SJCRH30 (cell line): ENCODE measurements at places on chromosomes 12 and 14.

DNA sequence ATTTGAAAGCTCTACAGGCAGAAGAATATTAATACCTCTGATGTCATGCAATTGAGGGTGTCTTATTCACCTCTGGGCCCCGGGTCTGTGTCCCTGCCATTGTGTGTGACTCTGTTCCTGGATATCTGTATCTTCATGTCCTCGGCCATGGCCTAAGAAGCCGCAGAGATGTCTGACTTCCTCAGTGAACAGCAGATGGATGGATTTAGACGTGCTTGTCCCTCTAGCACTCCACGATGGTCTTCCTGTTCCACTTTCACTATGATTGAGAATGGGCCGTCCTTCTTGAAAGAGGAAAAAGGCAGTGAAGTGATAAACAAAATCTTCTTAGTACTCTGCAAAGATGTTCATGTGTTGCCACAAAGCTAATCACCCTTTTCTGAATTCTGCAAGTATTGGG lies 217.4 kb downstream of the SLC41A2 start:
- DNase-seq, result no peak

GRCh38 chr12:71896205-71896882 lies 42.3 kb upstream of the TPH2 start:
- no peak for DNase-seq

GRCh38 chr14:85416771-85417170 lies 113.2 kb upstream of the FLRT2 start:
- DNase-seq, result peak; percentile 87

DNA sequence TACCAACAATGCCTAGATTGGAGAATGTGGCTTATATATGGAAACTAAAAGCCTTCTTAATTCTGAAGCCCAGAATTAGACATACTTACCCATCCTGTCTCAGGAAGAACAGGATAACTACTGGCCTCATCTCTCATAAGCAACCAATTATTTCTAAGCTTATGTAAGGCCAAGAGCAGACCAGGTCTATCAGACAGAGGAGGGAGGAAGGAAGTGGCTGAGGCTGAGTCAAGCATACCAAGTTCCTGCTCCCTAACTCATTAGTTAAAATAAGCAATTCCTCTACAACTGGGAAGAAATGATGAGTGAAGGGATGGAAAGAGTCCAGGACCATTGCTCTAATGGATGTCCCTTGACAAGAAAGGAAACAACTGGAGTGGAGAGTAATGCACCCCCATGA lies 27.0 kb upstream of the INSM2 start:
- no peak for DNase-seq

- DNase-seq, result no peak
These were observed 778 bp upstream of the C1R start for GRCh38 chr12:7092986-7093460.

- no peak for DNase-seq
These were observed 90.6 kb downstream of the ACSS3 start for GRCh38 chr12:81168445-81168844.

- DNase-seq, result no peak
These were observed 42.9 kb downstream of the ERH start for GRCh38 chr14:69355154-69355597.

DNA sequence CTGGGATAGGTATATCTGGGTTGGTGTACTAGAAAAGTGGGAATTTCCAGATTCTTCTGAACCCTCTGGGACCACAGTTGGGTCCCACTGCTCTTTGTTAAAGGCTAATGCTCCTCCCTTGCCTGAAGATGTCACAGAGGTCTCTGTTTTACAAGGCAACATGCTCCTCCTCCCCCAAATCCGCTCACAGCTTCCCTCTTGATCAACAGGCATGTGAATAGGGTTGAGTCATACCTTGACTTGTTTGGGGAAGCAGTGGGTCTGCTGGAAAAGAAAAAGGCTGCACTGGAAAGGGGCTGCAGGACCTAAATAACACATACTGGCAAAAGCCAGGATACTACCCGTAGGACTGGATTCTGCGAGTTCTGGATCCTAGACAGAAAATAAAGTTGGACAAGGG lies 165.4 kb upstream of the TMEM260 start:
- DNase-seq, result no peak

GRCh38 chr12:111405149-111405858 lies 419 bp upstream of the SH2B3 start:
- DNase-seq, result peak; percentile 98

GRCh38 chr12:122072031-122072970 lies 6.3 kb upstream of the MLXIP start:
- peak; percentile 96 for DNase-seq

GRCh38 chr12:83468988-83469908 lies 782.5 kb downstream of the TMTC2 start:
- no peak for DNase-seq

DNA sequence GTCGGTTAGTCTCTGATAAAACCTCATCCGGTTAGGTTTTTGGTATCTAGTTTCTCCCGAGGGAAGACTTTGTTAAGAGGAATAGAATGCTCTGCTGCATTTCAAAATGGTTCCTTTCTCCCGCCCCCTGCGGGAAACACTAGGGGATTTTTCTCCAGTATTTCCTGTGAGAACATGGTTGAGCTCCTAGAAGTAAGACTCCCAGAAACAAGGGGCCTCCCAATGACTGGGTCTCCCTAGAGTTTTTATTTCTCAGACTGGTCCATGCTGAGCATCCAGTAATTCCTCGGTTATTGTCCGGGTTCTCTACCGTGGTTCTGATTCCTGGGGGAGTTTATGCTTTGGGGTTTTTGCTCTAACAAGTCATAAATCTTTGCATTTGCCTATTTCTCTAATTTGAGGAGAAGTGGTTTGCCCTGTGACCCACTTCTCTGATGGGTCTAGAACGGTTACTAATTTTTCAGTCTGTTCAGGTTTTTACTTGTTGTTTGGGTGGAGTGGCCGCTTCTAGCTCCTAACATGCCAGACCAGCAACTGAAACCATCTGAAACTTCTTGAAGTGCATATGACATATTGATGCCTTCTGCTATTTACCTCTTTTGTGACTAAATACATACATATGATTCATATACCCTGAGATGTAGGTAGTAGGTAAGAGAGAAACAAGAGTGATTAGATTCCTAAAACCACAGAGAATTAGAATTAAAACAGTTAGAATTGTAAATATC lies 25.1 kb downstream of the TESPA1 start:
- no peak for DNase-seq

DNA sequence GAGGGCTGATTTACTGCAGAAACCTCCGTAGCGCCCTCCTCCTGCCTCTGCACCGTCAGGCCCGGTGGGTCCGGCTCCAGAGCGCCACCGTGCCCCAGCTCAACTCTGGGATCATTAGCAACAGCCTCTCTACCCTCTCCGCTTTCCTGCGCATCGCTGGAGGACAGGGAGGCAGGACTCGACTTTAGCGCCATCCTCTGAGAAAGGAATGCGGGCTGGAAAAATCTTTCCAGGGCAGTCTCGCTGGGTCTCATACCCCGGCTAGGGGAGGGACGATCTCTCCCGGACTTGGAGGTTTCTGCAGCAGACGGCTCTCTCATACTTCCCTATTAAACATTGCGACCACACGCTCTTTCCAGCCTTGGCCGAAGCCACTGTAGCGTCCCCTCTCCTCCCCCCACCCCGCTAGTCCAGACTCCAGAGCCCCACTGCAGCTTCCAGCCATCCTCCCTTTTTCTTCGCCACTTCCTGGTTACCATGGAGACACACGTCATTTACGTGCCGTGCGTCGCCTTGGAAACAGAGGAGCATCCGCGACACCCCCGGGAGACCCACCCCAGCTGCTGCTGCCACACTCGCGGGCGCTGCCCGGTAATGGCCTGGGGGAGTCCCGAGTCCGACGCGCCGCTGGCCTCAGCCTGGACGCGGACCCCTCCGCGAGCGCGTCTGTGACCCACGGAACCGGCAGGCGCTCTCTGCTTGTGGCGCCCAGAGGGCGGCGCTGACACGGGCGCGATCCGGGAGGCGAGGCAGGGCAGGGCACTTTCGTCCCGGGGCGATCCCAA lies at the start of gene CCDC184:
CCDC184 (plus strand) TSS at position 554 of the 785 bp plus-strand sequence. CDS start 479 bp downstream, outside the sequence.
- DNase-seq, result peak; percentile 94
